ENCODE measurements at places on chromosomes 2 and 18. TPM values are rescaled to one million over a fixed set of nuclear protein-coding genes. Genes with fewer than 3 reads are reported as not detected.

Gene TMEM200C
- total RNA-seq: not detected

Gene UPP2
- not detected for total RNA-seq

Gene PLEK
- total RNA-seq: 0.22 TPM

Gene USP34
- total RNA-seq: 190 TPM

Gene COLEC11
- total RNA-seq: not detected

Gene CCDC85A
- total RNA-seq: 15.4 TPM

Gene SLC9A4
- not detected for total RNA-seq

Gene LIMS4
- 11.6 TPM for total RNA-seq

Gene POTEI
- total RNA-seq: 0.66 TPM

Gene SFT2D3
- total RNA-seq: 4.9 TPM
